ENCODE measurements at places on chromosomes 7 and 10.
A peak's percentile ranks its signal among the peaks of the same experiment; 100 is the strongest.

GRCh38 chr7:41113719-41114118 is 589.2 kb downstream of the INHBA start:
- no peak for DNase-seq

GRCh38 chr7:73985737-73986141 is 42.2 kb upstream of the ELN start:
- DNase-seq, result no peak

DNA sequence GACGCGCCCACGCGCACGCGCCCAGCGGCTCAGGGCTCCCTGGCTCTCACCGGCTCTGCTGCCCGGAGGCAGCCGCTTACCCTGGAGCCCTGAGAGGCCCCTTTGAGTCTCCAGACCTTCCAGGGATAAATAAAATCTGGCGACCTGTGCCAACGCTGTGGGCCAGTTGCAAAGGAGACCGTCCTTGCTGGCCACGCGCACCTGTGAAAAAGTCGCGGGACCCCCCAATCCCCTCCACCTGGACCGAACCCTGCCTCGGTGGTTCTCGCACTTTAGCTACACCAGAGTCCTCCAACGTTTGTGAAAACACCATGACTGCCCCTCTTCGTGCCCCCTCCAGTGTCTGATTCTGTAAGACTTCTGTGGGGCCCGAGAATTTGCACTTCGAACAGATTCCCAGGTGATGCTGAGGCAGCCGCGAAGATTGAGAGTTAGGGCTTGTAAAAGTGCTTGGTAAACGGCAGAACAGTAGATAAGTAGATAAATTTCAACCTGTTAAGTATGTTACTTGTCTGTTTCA is 102.4 kb upstream of the SVIL start:
- no peak for DNase-seq

- no peak for DNase-seq
These were observed 314.6 kb downstream of the C7orf25 start for GRCh38 chr7:42597300-42597699.

DNA sequence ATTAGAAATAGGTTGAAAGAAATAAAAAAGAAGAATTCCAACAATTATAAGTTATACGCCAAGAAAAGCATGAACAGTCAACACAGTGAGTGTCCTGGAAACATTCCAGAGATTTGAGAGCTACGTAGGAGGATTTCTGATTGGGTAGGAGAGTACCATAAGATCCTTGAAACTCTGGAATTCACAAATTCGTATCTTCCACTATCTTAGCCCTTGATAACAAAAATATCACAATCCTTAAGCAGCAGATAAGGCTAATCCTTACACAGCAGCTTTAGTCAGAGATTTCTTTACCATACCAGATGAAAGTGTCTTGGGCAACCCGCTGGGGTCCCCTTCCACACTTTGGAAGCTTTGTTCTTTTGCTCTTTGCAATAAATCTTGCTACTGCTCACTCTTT is 8.2 kb downstream of the TPK1 start:
- DNase-seq, result no peak

DNA sequence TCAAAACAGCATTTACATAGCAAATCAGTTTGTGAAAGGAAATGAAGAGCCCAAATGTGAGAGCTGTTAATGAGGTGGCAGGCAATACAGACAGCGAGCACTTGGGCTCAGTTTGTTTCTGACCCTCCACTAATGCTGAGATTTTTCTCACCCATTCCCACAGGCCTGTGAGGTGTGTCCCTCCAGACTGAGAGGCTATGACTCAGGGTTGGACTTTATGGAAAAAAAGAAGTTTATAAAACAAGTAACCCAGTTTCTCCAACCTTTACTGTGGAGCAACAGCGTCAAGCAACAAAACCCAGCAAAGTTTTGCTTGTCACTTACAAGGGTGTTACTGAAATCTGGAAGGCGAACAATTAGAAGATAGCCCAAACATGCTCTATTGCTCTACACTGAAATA is 4.9 kb upstream of the FEZF1 start:
- DNase-seq, result no peak

- no peak for DNase-seq
These were observed 543.8 kb downstream of the ARL4A start for GRCh38 chr7:13231216-13231615.

- DNase-seq, result no peak
These were observed 13.4 kb downstream of the RPP30 start for GRCh38 chr10:90885176-90885575.

DNA sequence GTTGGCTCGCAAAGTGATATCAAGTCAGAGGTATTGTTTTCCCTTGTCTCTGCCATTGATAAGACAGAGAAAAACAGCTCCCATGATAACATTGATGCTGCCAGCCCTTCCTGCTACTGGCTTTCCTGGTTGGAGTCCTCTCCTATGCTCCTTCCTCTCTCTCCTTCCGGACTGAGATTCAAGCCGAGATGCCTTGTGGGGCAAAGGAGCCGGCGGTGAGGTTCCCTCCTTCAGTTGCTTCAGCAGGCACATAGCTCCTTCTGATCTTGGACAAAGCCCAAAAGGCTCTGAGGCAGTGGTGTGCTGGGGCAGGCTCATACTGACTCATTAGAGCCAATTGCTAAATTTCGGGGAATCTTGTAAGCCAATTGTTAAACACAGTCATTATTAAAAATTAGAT is 8.8 kb upstream of the ZCCHC24 start:
- DNase-seq, result peak; percentile 68

DNA sequence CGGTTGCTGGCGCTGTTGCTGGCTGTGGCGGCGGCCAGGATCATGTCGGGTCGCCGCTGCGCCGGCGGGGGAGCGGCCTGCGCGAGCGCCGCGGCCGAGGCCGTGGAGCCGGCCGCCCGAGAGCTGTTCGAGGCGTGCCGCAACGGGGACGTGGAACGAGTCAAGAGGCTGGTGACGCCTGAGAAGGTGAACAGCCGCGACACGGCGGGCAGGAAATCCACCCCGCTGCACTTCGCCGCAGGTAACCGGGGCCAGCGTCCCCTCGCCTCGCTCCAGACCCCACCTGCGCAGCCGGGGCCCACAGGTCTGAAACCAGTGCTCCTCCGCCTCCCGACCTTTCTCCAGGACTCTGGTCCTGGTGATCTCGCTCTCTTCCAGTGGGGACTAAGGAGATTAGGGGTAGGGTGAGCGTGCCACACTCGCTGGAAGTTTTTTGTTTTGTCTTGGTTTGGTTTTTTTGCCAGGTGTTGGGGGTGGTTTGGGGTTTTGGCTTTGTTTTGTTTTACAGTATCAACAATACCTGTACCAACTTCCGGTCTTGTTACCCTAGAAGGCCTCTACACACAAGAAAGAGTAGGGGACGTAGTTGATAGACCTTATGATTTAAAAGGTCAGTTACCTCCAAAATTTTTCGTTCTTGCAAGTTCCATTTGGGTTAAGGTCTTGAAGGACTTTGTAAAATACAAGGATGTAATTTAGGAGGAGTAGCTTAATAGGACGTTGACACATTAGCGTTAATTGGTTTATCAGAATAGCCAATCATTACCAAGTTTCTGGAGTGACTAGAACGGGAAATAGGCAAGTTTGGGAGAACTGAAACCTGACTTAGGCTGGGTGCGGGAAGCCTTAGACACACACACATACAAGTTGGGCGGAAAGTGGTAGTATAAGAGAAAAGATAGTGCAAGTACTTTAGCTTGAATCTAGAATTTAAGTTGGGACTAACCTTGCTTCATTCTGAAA is 704 bp downstream of the TNKS2 start:
- DNase-seq, result no peak

- DNase-seq, result no peak
These were observed 95.1 kb downstream of the ZNF248 start for GRCh38 chr10:37762287-37762686.

- no peak for DNase-seq
These were observed 96.4 kb upstream of the AOAH start for GRCh38 chr7:36820527-36821170.

GRCh38 chr7:42736931-42737330 is 174.9 kb downstream of the C7orf25 start:
- DNase-seq, result no peak

- no peak for DNase-seq
These were observed 24.5 kb downstream of the RPA3 start for GRCh38 chr7:7693881-7694280.

DNA sequence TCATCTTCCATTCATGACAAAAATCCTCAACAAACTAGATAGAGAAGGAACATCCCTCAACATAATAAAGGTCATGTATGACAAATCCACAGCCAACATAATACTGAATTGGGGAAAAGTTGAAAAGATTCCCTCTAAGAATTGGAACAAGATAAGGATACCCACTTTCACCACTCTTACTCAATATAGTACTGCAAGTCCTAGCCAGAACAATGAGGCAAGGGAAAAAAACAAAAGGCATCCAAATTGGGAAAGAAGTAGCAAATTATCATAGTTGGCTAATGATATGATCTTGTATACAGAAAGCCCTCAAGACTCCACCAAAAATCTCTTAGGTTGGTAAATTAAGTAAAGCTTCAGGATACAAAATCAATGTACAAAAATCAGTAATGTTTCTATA is 4.7 kb downstream of the POT1 start:
- no peak for DNase-seq

DNA sequence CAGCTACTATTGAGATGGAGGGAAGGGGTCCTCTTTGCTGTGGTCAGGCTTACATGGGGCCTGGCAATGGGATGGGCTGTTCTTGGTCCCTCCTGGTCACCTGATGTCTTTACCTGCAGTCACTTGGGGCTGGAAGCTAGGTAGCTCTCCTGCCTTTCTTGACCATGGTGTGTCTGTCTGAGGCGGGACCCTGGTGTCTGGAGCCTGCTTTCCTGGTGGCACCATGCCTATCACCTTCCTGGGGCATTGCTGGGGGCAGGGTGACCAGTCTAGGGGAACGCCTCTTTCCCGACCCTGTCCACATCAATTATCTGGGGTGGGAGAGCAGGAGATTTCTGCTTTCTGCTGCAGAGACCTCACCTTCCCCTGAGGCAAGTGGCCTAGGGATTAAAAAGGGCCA is 55.6 kb downstream of the ARHGAP22 start:
- no peak for DNase-seq

DNA sequence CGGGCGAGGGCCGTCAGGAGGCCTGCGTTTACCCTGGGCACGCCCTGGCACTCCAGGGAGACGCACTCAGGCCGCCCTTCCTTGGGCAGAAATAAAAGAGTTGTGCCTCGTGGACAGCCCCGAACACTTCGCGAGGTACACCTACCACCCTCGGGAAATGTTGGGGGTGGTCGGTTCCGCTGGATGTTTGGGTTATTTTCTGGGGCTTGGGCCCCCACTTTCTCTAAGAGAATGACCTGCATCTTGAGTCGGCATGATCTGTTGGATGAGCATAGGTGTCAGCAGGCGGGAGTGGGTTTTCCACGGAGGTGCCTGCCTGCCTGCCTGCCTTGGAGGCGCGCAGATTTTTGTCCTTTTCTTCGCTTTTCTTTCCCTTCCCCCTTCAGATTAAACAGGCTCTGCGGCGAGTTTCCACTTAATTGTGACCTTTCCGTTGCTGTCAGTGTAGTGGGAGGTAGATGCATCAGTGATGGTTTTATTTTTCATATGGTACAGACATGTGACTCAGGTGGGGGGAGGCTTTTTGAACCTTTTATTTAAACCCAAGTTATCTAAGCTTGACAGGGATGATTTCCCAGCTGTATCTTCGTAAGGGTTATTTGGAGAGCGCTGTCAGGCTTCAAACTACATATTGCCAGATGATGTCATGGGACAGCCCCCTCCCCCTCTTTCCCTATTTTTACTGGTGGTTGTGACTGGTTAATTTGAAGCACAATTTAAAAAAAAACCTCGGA is 661 bp downstream of the HECTD2 start:
- no peak for DNase-seq

DNA sequence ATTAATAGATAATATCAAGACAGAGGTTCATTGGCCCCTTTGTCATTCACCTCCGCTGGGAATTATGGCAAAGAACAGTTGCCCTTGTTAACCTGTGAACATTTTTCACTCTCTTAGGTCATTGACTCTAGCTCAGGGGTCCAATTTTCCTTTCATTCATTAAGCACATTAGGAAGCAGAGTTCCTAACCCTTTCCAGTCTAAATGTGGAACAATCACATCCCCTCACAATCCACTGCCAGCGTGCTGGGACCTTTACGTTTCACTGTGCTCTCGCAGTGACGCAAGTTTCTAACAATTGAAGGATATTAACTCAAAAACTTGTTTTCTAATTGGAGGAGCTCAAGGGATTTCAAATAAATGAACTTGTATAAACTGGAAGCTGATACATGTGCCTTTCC is 79.3 kb upstream of the MEOX2 start:
- no peak for DNase-seq

- DNase-seq, result no peak
These were observed 383.2 kb upstream of the ZMIZ1 start for GRCh38 chr10:78685466-78686103.

DNA sequence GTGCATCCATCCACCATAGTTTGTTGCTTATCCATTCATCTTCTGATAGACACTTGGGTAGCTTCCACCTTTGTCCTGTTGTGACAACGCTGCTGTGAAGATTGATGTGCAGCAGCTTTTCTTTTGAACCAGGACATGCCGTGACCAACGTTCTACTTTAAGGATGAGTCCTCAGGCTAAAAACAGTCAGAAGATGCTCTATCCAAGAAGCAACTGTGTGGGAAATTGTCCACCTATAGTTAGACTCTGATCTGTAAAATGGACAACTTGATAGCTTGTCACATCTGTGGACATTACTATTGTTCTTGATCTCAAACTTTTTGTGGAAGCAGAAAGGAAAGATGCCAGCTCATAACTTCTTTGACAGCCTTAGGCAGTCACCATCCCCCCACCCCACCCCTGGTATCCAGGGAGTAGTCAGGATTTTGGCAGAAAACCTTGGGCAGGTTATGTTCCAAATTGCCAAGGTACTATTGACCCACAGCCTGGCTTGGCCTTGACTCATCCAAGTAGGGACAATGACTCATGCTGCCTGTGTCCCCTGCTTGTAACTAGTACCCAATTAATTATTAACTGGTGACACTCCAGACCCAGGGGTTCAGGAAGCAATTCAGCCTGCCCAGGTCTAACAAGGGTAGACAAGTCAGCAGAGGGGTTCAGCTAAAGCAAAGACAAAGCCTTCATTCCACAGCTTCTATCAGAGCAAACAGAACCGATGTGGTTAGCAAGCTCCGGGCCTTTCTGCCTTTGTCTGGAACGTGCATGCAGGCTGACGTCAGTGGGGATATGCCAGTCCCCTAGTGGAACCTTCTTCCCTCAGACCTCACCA is 99.6 kb upstream of the ANLN start:
- DNase-seq, result no peak

- no peak for DNase-seq
These were observed 25.5 kb downstream of the GTF2IRD1 start for GRCh38 chr7:74479066-74479781.

DNA sequence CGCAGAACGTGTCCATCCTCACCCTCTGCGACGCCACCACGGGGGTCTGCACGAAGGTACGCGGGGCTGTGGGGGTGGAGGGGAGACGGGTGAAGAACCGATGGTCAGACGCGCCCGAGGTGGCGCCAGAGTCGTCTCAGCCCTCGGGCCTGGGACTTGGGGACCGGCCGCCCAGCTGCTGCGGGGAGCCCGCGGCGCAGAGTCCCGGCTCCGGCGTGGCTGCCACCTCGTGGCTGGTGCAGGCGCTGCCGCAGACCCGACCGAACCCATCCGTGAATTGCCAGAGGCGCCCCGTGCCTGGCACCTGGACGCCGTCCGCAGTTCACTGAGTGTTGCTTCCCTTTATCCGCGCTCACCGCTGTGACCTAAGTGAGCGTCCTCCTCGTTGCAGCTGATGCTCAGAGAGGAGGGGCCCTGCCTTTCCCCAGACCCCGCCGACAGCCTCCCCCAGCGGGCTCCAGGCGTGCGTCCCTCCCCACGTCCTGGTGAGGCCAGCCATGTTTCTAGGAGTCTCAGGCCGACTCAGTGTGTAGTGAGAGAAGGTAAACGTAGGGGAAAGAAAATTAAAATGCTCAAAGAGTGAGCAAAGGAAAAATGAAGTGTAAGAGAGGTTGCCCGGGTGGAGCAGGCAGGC is 208.7 kb downstream of the PAXIP1 start:
- no peak for DNase-seq

Data from Right ventricle myocardium inferior (tissue), 1 donor.